ENCODE measurements at places on chromosomes 13 and 19. TPM values are rescaled to one million over a fixed set of nuclear protein-coding genes. Genes with fewer than 3 reads are reported as not detected.

The OR10H2 gene
- total RNA-seq = not detected

The GPR32 gene
- total RNA-seq = not detected

The CCDC70 gene
- total RNA-seq = not detected

The CDX2 gene
- not detected for total RNA-seq

The HIPK4 gene
- total RNA-seq = not detected

DNA sequence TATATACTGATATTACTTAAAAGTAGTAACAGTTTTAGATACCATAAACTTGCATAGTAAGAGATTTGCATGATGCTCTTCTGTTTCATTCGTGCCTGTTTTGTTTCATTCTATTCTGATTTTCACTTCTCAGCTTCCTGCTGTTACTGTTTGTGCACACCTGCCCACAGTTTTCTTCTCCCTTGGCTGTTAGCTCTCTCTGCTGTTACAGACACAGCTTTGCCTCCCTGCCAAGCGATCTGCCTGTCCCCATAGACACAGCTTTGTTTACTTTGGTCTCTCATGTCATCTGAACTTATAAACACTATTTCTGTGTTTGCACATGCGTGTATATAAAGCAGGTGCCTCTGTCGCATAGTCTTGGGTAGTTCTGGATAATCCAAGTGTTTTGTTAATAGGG, 21.4 kb upstream of the UPF3A start:
- H3K27ac ChIP-seq = no peak overlapping the region
- no peaks in the 10 kb centered on the region for H3K27me3 ChIP-seq
- H3K4me1 ChIP-seq = no peaks in the 10 kb centered on the region

DNA sequence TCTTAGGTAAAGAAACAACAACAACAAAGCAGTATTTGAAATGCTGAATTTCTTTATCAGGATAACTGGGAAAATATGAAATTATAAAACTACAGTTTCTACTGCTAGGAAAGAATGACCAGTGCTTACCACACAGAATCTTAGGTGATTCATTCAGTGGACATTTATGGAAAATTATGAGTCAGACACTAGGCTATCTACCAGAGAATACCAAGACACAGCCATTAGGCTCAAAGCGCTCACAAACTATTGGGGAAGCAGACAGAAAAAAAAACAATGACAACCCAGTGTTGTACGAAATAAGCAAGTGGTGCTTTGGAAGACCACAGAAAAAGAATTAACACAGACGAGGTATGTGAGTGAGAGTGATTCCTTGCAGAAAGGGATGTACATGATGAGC, 1019.5 kb downstream of the PCDH9 start:
- H3K4me1 ChIP-seq = no peaks in the 10 kb centered on the region
- H3K36me3 ChIP-seq = no peaks in the 10 kb centered on the region
- no peak for DNase-seq
- H3K4me3 ChIP-seq = no peak overlapping the region

- no peak overlapping the region for H3K27ac ChIP-seq
- H3K4me3 ChIP-seq = no peak overlapping the region
- no peak for DNase-seq
- H3K27me3 ChIP-seq = no peaks in the 10 kb centered on the region
- no peaks in the 10 kb centered on the region for H3K36me3 ChIP-seq
Observed at GRCh38 chr13:24269821-24270220, 39.6 kb upstream of the C1QTNF9 start.

GRCh38 chr13:42997381-42997780, 5.3 kb upstream of the EPSTI1 start:
- no peak overlapping the region for H3K27ac ChIP-seq
- DNase-seq = no peak
- H3K4me1 ChIP-seq = peaks cover 5% of the 10 kb centered on the region
- H3K36me3 ChIP-seq = no peaks in the 10 kb centered on the region
- peaks cover 9% of the 10 kb centered on the region for H3K27me3 ChIP-seq

- DNase-seq = no peak
- no peak overlapping the region for H3K4me3 ChIP-seq
- H3K4me1 ChIP-seq = no peaks in the 10 kb centered on the region
- no peaks in the 10 kb centered on the region for H3K27me3 ChIP-seq
- no peak overlapping the region for H3K27ac ChIP-seq
Observed at GRCh38 chr13:103731959-103732358, 665.7 kb upstream of the SLC10A2 start.

- no peak for DNase-seq
- H3K27ac ChIP-seq = no peak overlapping the region
- H3K36me3 ChIP-seq = no peaks in the 10 kb centered on the region
Observed at GRCh38 chr13:36965767-36966166, 33.4 kb downstream of the ALG5 start.

DNA sequence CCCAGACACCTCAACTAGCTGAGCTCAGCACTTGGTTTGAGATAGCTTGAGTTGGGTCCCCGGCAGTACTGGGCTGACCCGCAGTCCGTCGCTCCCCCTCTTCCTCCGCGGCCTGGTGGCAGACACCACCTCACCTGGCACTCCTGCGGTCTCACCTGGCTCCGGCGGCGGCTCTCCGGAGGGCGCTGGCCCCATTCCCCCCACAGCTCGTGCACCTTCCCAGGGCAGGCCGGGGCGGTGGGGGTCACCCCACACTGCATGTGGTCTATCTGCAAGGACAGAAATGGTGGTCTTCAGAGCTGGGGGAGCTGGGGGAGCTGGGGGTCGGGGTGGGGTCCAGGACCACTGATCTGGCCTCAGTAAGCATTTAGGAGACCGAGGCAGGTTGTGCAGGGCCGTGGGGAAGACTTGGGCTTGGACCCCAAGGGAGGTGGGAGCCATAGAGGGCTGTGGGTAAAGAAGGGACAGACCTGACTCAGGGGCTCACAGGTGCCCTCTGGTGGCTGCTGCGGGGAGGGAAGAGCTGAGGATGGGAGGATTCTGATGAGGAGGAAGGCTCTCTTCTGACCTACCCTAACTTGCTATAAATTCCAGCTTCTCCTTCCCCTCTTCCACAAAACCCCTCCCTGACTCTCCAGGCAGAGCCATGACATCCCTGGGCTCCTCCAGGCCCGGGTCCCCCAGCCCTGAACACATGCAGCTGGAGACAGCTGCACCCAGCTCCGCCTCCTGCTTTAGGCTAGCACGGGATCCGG, 6.7 kb upstream of the PLIN4 start:
- H3K36me3 ChIP-seq = no peaks in the 10 kb centered on the region
- H3K27me3 ChIP-seq = peaks cover 7% of the 10 kb centered on the region
- peak; percentile 61 for DNase-seq
- H3K4me1 ChIP-seq = no peaks in the 10 kb centered on the region
- H3K27ac ChIP-seq = no peak overlapping the region

DNA sequence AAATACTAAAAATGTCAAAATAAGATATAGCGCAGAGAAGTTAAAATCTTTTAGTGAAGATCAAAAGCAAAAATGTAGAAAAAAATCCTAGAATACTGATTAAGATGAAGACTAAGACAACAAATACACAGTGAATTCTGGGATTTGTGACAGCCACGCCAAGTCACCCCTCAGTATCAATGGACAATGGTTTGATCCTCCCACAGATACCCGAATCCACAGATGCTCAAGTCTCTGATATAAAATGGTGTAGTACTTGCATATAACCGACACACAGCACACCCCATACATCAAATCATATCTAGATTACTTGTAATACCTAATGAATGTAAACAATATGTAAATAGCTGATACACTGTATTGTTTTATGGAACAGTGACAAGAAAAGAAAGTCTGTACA, 5.9 kb downstream of the MIPEP start:
- H3K4me3 ChIP-seq = no peak overlapping the region
- H3K4me1 ChIP-seq = peaks cover 6% of the 10 kb centered on the region
- H3K36me3 ChIP-seq = no peaks in the 10 kb centered on the region
- H3K27me3 ChIP-seq = no peaks in the 10 kb centered on the region

DNA sequence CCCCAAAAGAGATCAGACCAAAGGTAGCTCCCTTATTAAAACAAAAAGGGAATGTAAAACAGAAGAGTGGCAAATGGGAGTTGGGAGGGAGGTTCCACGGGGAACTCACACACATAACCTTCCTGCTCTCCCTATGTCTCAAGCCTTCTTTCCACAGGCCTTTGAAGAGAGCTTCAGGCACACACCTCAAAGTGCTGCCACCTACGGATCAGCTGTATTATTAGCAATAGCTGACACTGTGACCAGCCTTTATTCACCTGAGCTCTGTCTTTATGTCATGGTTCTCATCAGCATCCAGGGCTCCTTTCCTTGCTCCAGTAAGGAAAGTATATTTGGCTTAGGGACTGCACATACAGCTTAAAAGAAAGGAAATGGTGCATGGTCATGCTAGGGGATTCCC, 11.3 kb downstream of the ZNF571 start:
- H3K4me1 ChIP-seq = no peaks in the 10 kb centered on the region
- peak; percentile 2 for DNase-seq
- no peak overlapping the region for H3K4me3 ChIP-seq
- H3K27ac ChIP-seq = no peak overlapping the region
- H3K36me3 ChIP-seq = peaks cover 5% of the 10 kb centered on the region
- H3K27me3 ChIP-seq = no peaks in the 10 kb centered on the region

DNA sequence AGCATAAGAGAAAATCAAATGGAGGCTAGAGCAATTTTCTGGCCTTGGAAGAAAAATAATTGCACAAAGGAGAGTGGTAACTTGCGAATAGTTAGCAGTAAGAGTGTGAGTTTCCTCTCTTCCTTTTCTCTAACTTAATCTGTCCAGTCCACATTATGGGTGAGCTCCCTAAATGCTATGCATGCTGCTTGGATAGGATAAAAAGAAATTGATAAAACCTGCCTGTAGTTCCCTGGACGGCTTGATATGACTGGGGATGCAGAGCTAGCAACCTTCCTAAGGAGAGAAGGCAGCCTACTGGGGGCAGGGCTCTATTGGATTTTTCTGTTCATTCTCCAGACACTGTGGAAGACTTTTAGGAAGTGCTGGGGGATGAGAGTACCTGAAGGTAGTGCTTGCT, 311.3 kb downstream of the LMO7 start:
- H3K27ac ChIP-seq = no peak overlapping the region
- no peak overlapping the region for H3K4me3 ChIP-seq
- no peak for DNase-seq
- H3K4me1 ChIP-seq = no peaks in the 10 kb centered on the region
- H3K36me3 ChIP-seq = no peaks in the 10 kb centered on the region

DNA sequence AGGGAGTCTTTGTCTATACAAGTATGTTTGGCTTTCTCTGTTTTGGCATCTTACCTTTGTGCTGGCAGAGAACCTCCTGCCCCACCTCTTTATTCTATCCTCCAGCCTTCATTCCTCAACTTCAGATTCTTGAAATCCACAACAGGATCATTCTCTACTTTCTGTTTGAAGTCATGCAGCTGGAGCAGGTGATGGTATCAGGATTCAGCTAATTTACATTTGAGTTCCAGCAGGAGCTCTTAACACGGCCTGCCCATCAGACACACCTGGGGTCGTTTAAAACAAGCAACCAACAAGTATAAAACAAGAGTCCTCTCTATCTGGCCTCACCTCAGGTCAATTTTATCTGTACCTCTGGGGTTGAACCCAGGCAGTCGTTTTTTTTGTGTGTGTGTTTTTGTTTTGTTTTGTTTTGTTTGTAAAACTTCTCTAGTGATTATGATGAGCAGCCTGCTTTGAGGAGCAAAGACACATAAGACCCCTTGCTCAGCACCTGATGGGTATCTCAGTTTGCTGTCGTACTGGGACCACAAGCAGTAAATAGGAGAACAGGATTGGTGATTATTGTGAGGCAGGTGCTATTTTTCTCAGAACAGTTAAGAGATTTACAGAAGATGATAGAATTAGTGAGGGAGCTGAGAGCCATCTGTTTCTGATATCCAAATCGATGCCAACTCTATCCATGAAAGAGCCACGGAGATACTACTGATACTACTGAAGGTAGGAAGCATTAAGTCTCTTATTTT, 78.4 kb downstream of the GPC6 start:
- peaks cover 20% of the 10 kb centered on the region for H3K4me1 ChIP-seq
- no peak overlapping the region for H3K27ac ChIP-seq
- no peak for DNase-seq
- H3K36me3 ChIP-seq = no peaks in the 10 kb centered on the region
- no peak overlapping the region for H3K4me3 ChIP-seq
- no peaks in the 10 kb centered on the region for H3K27me3 ChIP-seq

Measured in neural progenitor cell (in vitro differentiated cells).